ENCODE measurements at places on chromosomes 3 and 15.

- DNase-seq, result no peak
Observed at GRCh38 chr3:194287374-194287773, 63.8 kb downstream of the CPN2 start.

DNA sequence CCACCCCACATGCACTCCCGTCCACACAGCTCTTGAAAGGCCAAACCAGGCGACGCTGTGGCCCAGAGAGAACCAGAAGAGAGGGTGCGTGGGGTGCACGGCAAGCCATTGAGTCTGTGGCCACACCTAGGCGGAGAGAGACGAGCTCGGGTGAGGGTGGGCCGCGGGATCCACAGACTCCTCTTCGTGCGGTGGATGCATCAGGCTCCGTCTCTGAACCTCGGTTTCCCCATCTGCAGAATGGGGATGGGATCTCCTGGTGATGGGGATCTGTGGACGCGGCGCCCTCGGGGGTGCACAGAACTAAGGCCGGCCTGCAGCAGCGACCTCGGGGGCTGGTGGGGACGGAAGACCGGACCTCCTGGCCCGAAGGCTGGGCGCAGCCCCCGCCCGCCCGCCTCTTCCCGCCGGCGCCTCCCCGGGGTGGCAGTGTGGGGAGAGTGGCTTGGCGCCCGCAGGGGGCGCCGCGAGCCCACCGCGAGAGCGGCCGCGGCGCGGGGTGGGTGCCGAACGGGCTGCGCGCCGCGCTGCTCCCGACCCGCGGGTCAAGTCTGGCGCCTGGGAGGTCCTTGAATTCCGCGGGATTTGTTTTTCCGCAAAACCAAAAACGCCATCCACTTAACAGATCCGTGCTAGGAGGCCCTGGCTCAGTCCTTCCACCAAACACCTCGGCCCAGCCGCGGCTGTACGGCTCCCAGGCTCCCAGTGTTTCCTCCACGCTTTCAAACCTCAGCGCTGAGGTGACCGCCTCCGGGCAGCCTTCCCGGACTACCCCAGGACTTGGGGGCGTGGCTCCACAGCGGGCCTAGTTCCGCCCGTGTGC lies 13.2 kb upstream of the ADPGK start:
- DNase-seq, result peak; percentile 42

- no peak for DNase-seq
Observed at GRCh38 chr3:109963831-109964230, 626.5 kb upstream of the DPPA4 start.

DNA sequence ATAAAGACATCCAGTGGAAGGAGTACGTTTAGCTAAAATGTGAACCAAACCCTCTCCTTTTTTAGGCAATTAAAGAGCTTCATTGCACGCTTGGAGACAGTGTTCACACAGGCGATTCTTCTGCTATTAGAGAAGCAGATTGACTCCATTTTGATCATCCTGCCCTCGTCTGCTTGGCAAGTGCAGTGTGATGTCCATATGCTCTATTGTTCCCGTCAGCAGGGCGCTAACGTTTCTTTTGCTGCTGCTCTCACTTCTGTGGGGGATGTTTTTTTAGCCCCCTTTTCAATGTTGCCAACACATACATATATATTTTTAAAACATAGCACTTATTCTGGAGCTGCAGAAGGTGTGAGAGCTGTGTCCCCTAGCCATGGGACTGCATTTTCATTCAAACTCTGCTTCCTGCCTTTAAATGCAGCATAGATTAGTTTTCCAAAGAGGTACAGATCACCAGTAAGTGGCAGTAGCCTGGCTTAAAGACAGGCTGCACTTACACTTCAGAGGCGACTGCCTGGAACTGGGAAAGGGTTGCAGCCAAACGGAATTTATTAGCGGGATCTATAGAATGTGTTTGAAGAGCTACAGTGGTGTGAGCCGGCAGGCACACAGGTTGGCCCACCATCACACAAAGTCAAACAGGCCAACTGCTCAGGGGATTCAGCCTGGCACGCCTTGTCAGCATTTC lies 292.6 kb upstream of the DPH6 start:
- no peak for DNase-seq

DNA sequence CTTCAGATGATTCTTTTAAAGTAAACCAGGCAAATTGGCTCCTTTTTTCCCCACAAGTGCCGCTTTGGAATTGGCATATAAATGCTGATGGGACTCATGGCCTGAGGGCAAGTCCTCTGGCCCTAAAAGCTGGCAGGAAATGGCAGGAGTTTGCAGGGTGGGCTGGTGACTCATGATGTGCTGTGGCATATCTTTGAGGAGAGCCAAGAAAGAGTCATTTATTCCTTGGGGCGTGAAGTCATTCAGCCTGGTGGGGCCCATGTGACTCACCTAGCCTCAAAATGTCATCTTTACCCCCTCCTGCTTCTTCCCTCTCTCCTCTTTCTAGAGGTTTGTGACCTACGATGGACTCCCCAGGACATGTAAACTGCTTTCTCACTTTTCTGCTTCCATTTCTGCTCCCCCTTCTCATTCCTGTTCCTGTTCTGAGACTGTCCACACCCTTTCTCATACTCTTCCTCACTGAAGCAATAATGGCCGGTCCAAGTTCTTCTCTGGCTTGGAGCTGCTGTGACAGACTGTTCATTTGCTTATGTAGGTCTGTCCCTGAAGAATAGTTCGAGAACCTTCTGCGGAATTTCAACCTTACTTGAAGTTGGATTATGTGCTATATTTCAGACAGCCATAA lies 326.1 kb downstream of the SATB1 start:
- DNase-seq, result peak; percentile 45

DNA sequence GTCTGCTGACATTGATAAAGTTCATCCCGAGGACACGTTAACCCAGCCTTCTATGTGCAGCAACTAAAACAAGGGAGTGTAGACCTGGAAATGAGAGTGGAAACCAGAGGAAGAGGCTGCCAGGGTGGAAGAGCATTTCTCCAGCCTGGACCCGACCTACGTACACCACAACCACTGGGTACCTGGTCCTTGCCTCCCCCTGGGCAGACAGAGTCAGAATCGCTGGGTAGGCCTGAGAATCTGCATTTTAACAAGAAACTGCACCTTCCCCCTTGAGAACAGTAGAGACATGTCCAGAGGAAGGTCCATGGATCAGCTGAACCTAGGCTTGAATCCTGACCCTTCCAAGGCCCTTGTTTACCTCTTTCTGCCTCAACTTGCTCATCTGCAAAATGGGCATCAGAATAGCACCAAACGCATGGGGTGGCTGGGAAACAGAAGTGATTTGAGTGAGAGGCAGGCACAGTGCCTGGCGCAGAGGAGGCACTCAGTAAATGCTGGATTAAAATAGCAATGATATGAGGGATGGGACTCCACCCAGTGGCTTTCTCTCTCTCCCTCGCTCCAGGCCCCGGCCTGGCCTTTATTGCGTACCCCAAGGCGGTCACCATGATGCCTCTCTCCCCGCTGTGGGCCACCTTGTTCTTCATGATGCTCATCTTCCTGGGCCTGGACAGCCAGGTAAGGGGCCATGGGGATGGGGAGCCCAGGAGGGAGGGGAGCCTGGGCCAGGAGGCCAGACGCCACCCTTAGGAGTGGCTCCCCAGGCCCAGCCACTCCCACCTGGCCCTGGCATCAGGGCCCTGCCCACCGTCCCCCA lies 66.9 kb upstream of the SLC6A1 start:
- no peak for DNase-seq

- no peak for DNase-seq
Observed at GRCh38 chr3:122892118-122892960, 97.5 kb downstream of the SLC49A4 start.

GRCh38 chr3:123122057-123122456 lies 55.2 kb downstream of the PDIA5 start:
- DNase-seq, result no peak

GRCh38 chr3:30286007-30286669 lies 320.3 kb upstream of the TGFBR2 start:
- peak; percentile 81 for DNase-seq

DNA sequence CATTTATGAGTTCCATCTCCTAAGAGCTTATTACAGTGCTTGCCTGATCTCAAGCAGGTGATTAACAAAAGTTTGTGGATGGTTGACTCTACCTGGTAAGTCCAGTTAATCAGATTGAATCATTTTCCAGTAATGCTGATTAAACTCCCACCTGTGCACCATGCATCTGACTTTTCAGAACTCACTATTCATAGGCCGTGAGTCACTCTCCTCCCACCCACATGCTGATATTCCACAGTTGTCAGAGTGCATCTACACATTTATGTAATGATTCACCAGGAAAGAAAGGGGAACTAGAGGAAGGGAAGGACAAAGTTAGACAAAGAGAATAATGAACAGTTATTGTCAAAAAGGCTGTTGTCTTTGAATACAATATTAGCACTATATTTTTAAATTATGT lies 106.2 kb upstream of the UBE3A start:
- DNase-seq, result no peak

- no peak for DNase-seq
Observed at GRCh38 chr3:141740349-141740748, 2.3 kb downstream of the RNF7 start.

GRCh38 chr3:9951962-9952805 lies at the start of gene PRRT3:
TSS of gene PRRT3 (minus strand) at chr3:9952408. CDS start at chr3:9950115, 2,293 bp downstream.
- peak; percentile 57 for DNase-seq

- peak; percentile 61 for DNase-seq
Observed at GRCh38 chr3:189236352-189236751, 64.6 kb downstream of the TPRG1 start.

DNA sequence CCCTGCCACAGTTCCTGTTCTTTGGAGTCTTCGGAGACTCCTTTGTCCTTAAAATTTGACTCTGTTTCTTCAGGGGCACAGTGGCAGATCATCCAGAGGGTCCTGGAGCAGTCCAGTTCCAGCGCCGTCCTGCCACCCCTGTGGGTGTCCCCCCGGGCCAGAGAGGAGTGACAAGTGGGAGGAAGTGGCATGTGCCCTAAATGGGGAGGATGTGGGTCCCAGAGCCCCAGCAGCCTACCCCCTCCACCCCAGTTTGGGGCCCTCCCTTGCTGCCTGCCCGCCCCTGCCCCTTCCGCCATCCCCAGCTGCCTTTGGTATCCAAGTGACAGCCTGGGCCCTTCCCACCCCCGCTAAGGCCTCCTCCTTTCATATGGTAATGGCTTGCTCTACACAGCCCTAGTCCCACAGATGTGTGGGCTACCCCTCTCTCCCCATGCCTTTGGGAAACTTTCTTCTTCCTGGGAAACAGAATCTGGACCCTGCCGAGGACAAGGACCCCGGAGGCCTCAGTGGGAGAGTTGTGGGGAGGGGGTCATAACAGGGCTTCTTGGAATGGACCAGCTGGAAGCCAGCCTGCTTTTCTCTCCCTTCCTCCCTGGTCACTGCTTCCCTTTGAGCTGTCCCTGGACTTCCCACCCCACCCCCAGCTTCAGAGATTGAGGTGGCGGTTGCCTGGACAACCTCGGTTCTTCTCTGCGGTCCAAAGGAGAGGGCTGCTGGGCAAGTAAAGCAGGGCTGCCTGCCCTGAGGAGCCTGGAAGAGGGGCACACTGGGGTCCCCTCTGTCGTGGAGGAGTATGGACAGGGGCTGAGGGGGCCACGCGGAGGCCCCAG lies 43.2 kb downstream of the KLHL25 start:
- DNase-seq, result no peak

- peak; percentile 14 for DNase-seq
Observed at GRCh38 chr3:37504583-37505357, 330.4 kb upstream of the LRRFIP2 start.

GRCh38 chr3:24367664-24368264 lies 126.9 kb downstream of the THRB start:
- no peak for DNase-seq

GRCh38 chr3:138472141-138472825 lies 37.9 kb downstream of the ESYT3 start:
- DNase-seq, result no peak

DNA sequence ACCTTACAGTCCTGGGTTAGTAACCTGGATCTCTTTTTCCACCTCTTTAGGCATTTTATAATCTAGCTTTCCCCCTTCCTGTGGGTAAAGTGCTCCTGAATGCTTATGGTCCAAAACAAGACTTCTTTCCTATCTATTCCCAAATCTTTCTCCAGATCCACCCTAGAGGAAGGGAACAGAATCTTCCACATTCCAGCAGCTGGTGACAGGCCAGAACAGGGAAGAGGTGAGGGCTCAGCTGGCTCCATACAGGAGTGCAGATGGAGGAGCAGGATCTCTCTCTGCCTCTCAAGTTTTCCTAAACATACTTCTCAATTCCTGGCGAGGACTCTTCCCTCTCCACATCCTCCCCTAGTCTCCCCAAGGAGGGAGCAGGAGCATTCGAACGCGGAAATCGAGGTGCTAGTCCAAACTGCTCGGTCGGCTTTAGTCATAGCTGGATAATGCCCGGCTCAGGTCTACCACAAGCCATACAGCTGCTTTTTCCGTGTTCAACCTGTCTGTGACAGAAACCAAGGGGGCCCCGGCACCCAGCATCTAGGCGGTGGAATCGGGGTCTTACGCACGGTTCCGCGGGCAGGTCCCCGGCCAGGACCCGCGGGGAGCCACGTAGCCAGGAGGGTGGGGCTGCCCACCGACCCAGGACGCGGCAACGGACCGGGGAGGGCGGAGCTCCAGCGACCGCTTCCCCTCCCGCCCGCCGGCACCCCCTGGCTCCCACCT lies 4.0 kb downstream of the RASSF1 start:
- peak; percentile 69 for DNase-seq

- DNase-seq, result no peak
Observed at GRCh38 chr3:62149962-62150361, 223.4 kb downstream of the FEZF2 start.

DNA sequence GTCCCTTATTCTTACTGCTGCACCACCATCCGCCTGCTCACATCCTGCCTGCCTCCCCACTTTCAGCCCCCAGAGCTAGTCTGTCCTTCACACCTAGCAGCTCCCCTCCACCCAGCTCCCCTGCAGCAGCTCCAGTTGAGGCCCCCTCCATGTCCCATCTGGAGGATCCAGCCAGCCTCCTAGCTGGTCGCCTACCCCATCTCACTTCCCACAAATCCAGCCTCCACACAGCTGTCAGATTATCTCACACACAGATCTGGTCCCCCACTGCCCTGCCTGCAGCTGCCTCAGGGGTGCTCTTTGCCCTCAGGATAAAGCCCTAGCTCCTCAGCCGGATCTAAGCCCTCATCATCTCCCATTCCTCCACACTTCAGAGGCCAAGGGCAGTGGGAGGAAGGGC lies 8.8 kb upstream of the SEMA7A start:
- DNase-seq, result no peak

- DNase-seq, result peak; percentile 81
Observed at GRCh38 chr3:158443632-158444031, 127.4 kb upstream of the MLF1 start.

DNA sequence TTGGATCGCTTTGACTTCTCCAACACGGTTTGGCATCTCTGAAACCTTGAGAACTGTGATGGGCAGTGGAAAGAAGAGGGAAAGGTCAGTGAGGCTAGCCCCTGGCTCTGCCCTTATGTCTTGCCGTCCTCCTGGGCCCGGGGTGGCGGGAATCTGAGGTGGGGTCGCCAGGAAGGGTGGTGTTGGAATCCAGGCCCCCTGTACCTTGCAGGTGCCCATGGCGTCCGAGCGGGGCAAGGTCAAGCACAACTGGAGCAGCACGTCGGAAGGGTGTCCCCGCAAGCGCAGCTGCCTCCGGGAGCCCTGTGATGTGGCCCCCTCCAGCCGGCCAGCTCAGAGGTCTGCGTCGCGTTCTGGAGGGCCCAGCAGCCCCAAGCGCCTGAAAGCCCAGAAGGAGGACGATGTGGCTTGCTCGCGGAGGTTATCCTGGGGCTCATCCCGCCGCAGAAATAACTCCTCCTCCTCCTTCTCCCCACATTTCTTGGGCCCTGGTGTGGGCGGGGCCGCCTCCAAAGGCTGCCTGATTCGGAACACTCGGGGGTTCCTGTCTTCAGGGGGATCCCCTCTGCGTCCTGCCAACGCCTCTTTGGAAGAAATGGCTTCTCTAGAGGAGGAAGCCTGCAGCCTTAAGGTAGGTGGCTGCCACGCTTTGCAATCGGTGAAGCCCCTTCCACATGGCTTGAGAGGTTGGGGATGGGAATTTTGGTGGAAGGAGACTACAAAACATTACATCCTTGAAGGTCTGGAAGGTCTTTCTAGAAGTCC lies 907 bp downstream of the TATDN2 start:
- peak; percentile 78 for DNase-seq
